ENCODE measurements at places on chromosomes 4 and X.

DNA sequence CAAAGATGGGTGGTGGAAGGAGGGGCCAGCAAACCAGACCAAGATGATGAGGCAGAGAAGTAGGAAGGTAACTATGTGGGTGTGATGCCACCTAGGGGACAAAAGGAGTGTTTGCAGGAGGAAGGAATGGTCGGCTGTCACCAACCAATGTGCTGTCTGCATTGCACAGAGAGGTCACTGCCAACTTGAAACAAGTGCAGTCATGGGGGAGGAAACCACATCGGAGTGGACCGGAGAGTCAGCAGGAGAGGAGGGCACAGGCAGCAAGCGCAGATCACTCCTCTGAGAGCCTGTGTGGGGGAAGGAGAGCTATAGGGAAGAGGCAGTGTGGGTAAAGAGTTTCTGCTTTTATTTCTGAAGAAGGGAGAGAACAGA lies 38.5 kb upstream of the FGFBP2 start:
- no peak for DNase-seq

DNA sequence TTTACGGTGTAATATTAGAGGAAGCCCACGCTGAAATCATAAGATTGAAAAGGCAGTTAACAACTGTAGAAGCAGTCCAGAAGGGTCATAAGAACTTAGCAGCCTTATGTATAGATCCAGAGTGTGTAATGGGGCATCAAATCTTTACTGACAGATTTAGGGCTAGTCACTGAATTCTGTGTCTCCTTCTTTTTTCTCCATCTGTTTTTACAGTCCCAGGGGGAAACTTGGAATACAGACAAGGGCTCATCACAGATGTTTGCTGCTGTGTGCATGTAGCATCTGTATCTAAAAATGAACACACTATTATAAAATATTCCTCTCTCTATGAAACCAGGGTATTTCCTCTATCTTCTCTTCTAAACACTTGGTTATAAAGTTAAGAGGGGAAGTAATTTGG lies 43.9 kb downstream of the CYSLTR1 start:
- no peak for DNase-seq

- DNase-seq = no peak
Observed at GRCh38 chr4:85391071-85391470, 83.9 kb upstream of the ARHGAP24 start.

- no peak for DNase-seq
Observed at GRCh38 chrX:7614616-7615015, 228.4 kb upstream of the VCX start.

DNA sequence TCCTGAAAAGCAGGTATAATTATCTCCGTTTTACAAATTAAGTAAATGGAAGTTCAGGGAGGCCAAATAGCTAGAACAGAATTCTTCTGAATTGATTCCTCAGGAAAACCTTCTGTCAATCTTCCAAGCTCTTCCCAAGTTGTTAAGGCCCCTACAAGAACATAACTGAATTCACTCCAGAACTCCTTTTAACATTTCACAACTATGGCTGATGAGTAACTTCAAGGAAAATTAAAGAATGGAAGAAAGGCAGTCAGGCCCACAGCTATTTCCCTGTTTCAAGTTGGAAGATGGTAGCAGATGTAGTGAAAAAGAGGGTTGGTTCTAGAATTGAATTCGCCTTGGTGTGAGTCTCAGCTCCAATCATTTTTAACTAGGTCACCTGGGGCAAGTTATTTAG lies 15.9 kb downstream of the SETD7 start:
- no peak for DNase-seq

GRCh38 chrX:103730147-103730795 lies 19.6 kb downstream of the TMEM31 start:
- no peak for DNase-seq

- DNase-seq = no peak
Observed at GRCh38 chrX:80174925-80175574, 160.5 kb downstream of the TBX22 start.

DNA sequence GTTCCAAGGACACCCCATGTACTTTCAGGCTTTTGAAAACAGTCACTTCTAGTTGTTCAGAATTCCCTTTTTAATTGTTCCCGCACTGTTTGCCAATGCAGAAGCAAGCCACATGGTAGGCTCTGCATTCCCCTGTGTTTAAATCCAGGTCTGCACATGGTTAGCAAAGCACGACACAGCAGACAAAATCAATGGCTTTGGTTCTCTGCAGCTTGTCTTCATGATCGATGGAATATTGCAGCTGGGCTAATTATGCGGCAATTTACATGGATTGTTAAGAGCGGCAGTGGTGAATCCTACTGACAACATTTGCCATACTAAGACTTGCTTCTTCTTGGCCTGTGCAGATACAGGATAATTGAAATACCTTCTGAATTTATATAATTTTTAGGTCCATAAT lies 20.6 kb upstream of the INPP4B start:
- no peak for DNase-seq

GRCh38 chr4:152128356-152128755 lies 367.5 kb upstream of the GATB start:
- no peak for DNase-seq

- DNase-seq = no peak
Observed at GRCh38 chr4:108203377-108203776, 34.6 kb upstream of the LEF1 start.

GRCh38 chr4:169898095-169898494 lies 128.1 kb downstream of the MFAP3L start:
- DNase-seq = no peak

- DNase-seq = no peak
Observed at GRCh38 chr4:87120411-87121162, 99.8 kb downstream of the KLHL8 start.

DNA sequence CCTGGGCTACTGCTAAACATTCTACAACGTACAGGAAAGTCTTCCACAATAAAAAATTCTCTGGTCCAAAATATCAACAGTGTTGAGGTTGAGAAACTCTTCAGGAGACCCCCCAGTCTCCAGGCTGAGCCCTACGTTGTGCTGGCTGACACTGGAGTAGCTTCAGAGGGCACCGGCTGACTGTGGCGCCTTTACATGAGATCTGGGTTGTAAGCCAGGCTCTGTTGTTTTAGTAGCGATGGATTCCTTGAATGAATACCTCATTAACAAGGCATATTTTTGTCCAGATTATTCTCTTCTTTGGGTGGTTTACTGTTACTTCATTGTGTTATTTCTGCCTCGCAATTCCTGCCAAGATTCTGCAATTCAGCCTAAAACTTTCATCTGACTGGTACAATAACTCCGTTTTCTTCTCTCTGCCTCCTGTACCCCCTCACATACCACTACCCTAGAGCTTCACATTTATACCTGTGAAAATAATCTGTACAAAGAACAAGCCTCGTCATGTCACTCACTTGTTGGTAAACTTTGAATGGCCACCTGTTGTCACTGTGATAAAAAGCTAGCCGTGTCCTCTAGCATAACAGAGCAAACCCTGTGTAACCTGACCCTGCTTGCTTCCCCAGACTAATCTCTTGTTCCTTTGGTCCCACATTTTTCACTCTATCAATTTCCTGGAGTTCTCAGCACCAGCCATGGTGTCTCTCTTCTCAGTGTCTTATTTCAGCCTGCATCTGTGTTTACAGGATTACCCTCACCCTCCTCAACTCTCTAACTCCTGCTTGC lies 1476.1 kb upstream of the TENM3 start:
- no peak for DNase-seq

- no peak for DNase-seq
Observed at GRCh38 chr4:139658185-139658584, 7.4 kb upstream of the MGST2 start.

GRCh38 chr4:9925750-9926439 lies 95.4 kb downstream of the SLC2A9 start:
- DNase-seq = no peak

GRCh38 chrX:74923942-74924448 lies 1.3 kb downstream of the NEXMIF start:
- DNase-seq = no peak

- no peak for DNase-seq
Observed at GRCh38 chr4:145307763-145308430, 127.5 kb upstream of the OTUD4 start.

- DNase-seq = no peak
Observed at GRCh38 chr4:16864199-16864598, 34.2 kb downstream of the LDB2 start.

DNA sequence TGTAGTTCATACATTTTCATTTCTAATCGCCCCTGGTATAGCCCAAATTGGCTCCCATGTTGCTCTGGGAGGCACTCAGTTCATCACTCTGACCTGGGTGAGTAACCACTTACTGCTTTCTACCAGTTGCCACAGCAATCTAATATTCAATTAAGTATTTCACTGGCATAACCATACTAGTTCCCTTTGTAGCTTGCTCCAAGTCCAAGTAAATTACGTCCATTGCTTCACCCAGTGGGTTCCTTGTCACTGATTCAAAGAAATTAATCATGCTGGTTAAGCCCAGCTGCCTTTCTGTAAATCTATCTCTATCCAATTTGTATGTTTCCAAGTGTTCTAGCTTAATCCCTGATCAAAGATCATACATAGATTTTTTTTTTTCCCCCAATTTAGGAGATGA lies 92.0 kb upstream of the CBR4 start:
- no peak for DNase-seq

DNA sequence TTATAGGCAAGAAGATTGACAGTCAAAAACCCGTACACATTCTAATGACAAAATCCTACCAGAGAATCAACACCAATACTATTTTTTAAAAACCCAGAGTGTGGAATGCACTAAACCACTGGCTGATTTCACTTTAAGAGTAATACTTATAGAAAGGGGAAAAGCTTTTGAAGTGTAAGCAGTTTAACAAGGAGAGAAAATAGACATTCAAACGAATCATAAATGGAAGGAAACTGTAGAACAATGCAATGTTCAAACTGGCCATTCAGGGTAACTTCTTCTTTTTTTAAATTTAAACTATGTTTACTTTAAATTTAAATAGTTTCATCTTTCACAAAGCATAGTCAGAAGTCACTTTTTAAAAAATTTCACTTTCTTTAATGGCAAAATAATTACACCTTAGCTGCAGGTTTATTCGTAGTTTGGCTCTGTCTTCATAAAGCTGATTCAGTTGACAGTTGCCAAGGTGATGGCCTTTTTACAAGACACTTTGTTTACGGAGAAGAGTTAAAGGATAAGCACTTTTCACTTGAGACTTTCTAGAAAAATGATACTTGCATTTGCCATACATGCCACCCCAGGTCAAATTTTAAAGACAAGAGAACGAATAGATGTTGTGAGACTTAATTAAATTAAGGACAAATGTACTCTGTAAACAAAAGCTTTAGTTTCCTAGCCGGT lies 82.4 kb upstream of the KLF3 start:
- no peak for DNase-seq

DNA sequence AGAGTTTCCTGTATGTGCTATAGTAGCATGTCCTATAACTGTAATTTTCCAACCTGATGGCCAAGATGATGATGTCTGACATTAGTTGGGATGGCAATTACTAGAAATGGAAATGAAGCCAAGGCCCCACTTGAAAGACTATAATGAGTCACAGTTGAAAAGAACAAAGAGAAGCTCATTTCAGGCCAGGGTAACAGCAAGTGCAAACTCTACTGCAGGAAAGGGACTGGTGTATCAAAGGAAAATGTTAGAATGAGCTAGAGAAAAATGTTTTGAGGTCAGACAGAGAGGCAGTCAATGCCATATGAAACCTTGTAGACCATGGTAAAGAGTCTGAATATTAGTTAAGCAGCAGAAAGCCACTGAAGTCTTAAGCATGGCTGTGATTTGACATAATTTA lies 146.2 kb upstream of the SH3RF1 start:
- DNase-seq = no peak

Measured in activated CD8-positive, alpha-beta memory T cell treated with anti-CD3 and anti-CD28 coated beads for 48 hours (primary cell).